GM23248 (cell line): ENCODE measurements at places on chromosomes 4 and X. TPM values are rescaled to one million over a fixed set of nuclear protein-coding genes. Genes with fewer than 3 reads are reported as not detected.
A peak's percentile ranks its signal among the peaks of the same experiment; 100 is the strongest.

DNA sequence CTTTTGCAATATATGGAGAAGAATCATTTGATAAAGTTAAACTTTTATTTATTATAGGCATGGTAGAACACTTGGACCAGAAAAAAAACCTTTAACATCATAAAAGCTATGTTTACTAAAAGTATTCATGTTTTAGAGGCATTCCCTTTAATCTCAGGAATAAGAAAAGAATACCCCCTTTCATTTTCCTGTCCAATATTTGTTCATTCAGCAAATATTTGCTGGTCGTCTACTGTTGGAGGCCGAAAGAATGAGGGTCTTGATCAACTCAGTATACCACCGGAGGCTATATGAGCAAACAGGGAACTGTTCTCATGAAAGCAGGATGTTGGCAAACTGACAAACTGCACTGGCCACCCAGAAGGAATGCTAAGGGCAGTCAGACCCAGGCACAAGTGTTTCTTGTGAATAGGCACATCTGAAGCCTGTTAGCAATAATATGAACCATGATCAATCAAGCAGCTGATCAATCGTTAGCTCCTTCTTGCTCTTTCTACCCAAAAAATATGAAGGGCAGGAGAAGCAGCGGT is 480.8 kb upstream of the FAT1 start:
- no peaks in the 10 kb centered on the region; the same call in 1 of the 2 replicates for H3K4me1 ChIP-seq
- DNase-seq = no peak
- H3K36me3 ChIP-seq = no peaks in the 10 kb centered on the region
- no peak overlapping the region for H3K27ac ChIP-seq

- no peak for DNase-seq
- no peaks in the 10 kb centered on the region for H3K36me3 ChIP-seq
- H3K27ac ChIP-seq = no peak overlapping the region
- no peak overlapping the region for H3K4me3 ChIP-seq
- no peaks in the 10 kb centered on the region for H3K27me3 ChIP-seq
- no peaks in the 10 kb centered on the region for H3K4me1 ChIP-seq
Measured at GRCh38 chr4:52873861-52874343, 11.8 kb downstream of the RASL11B start.

GRCh38 chr4:111992351-111993168 is 152.7 kb upstream of the FAM241A start:
- DNase-seq = no peak
- H3K27me3 ChIP-seq = no peaks in the 10 kb centered on the region
- no peak overlapping the region for H3K27ac ChIP-seq
- peaks cover 5% of the 10 kb centered on the region; the same call in 1 of the 2 replicates for H3K4me1 ChIP-seq
- H3K36me3 ChIP-seq = no peaks in the 10 kb centered on the region
- H3K4me3 ChIP-seq = no peak overlapping the region

- H3K27ac ChIP-seq = no peak overlapping the region
- H3K4me3 ChIP-seq = no peak overlapping the region
- no peak for DNase-seq
- H3K4me1 ChIP-seq = no peaks in the 10 kb centered on the region
Measured at GRCh38 chr4:1378559-1379231, 27.5 kb downstream of the NKX1-1 start.

DNA sequence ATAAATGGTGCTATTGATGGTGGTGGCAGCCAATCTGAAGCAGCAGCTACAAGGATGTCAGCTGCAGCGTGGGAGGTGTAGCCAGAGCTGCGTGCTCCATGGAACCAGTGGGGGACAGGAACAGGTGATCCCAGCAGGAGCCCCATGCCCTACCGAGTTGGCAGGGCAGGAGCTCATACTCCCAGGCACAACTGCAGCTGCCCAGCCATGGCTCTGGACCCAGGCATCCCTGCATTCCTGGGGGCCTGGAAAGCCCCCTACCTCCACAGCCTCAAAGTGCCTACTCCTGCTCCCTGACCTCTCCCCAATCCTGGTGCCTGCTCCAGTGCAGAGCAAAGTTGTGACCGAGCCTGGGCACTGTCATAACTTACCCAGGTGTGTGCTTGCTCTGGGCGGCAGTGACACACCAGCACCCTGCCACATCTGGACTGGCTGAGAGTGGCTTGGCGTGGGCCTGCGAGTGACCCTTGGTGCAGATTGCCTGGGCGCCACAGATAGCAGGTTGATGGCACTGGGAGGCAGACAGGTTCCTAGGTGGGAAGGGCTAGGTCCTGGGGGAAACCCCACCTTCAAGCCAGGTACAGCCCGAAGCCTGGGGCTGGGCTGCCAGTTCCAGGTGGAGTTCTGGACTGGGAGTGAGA is 101.1 kb downstream of the DCAF12L2 start:
- no peaks in the 10 kb centered on the region for H3K4me1 ChIP-seq
- DNase-seq = no peak
- no peaks in the 10 kb centered on the region for H3K36me3 ChIP-seq
- H3K27ac ChIP-seq = no peak overlapping the region
- H3K27me3 ChIP-seq = no peaks in the 10 kb centered on the region
- H3K4me3 ChIP-seq = no peak overlapping the region

- no peaks in the 10 kb centered on the region for H3K27me3 ChIP-seq
- peak overlapping the region; percentile 71 for H3K4me3 ChIP-seq
- H3K36me3 ChIP-seq = no peaks in the 10 kb centered on the region
- H3K27ac ChIP-seq = peak overlapping the region; percentile 35; the same call in 1 of the 2 replicates
- 0 out of 2 replicates have a peak, but pooled peaks cover 6% of the 10 kb centered on the region for H3K4me1 ChIP-seq
Measured at GRCh38 chrX:18886344-18887161, 97.4 kb downstream of the PHKA2 start.

DNA sequence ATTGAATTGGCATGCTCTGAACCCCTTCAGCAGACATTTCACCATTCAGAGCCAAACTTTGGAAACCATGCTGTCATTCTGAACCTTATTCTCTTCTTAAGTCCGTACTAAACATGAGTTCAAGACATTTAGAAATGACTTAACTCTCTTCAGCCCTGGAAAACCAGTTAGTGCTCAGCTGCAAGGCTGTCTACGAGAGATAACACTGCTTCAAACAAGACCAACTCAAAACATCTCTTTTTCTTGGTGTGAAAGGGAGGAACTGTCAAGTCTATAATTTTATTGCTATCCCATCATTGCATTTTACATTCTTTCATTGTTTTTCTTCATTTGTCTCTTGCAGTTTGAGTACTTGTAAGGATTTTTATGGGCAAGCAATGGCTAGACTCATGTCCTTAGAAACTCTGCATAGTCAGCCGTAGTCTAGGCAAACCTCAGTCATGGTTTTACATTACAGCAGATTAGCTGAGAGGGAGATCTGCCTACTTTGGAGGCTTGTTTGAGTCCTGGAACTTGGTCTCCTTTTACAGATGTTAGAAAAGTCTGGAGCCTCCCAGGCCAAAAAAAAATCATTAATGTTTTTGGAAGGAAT is 120.6 kb upstream of the JADE1 start:
- H3K36me3 ChIP-seq = no peaks in the 10 kb centered on the region
- H3K4me1 ChIP-seq = no peaks in the 10 kb centered on the region
- no peak overlapping the region for H3K27ac ChIP-seq
- H3K27me3 ChIP-seq = no peaks in the 10 kb centered on the region
- no peak overlapping the region for H3K4me3 ChIP-seq
- no peak for DNase-seq

- DNase-seq = no peak
- no peaks in the 10 kb centered on the region for H3K27me3 ChIP-seq
- no peaks in the 10 kb centered on the region for H3K36me3 ChIP-seq
- H3K4me1 ChIP-seq = peaks cover 11% of the 10 kb centered on the region
- no peak overlapping the region for H3K27ac ChIP-seq
- H3K4me3 ChIP-seq = no peak overlapping the region
Measured at GRCh38 chrX:109704563-109704962, 28.5 kb downstream of the ACSL4 start.

DNA sequence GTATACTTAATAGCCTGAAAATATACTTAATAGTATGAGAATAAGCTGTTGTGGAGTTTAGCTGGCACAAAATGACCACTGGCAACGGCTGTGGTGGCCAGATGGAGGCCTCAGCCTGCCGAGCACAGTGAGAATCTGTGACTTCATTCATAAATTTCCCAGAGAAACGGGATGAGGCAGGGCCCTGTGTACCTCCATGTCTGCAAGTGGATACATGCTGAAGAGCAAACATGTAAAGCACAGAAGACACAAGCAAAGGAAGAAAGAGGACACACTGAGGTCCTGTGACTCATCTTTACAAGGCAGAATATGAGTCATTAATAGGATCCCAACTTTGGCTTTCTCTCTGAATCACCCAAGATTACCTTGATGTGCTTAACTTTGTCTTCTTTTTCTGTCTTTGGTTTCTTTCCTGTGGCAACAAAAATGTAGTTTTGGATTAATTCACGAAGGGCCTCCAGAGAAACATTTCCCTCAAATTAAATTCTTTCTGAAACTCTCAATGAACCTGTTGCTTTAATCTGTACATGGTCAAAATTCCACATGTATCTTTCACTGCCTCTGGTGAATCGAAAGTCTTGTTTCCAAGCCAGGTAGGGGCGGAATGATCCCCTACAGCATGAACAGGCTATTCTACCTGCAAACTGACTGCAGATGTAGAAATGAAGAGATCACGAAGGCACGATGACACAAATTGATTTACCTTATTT is 56.4 kb downstream of the IRF2 start:
- H3K36me3 ChIP-seq = 0 out of 2 replicates have a peak, but pooled peaks cover 13% of the 10 kb centered on the region
- peak; percentile 95 for DNase-seq
- H3K27ac ChIP-seq = peak overlapping the region; percentile 61
- H3K4me1 ChIP-seq = peaks cover 21% of the 10 kb centered on the region

GRCh38 chr4:142264961-142265360 is 581.1 kb downstream of the INPP4B start:
- DNase-seq = peak; percentile 75
- H3K27ac ChIP-seq = peak overlapping the region; percentile 90
- H3K4me3 ChIP-seq = no peak overlapping the region
- H3K36me3 ChIP-seq = no peaks in the 10 kb centered on the region

DNA sequence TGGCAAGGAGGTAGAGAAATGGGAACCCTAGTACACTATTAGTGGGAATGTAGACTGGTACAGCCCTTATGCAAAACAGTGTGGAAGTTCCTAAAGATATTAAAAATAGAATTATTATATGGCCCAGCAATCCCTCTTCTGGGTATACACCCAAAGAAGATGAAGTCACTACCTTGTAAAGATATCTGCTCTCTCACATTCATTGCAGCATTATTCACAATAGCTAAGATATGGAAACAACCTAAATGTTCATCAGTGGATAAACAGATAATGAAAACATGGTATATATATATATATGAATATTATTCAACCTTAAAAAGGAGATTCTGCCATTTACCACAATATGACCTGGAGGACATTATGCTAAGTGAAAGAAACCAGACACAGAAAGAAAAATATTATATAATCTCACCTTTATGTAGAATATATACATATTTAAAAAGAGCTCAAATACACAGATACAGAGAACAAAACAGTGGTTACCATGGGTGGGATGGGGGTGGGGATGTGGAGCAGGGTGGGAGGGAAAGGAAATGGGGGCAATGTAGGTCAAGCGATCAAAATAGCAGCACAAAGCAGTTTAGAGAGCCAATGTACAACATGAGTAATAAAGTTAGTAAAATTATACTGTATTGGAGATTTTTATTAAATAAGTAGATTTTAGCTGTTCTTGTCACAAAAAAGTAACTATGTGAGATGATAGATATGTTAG is 138.6 kb downstream of the SPRY1 start:
- no peak for DNase-seq
- no peaks in the 10 kb centered on the region for H3K4me1 ChIP-seq
- no peak overlapping the region for H3K4me3 ChIP-seq
- H3K27ac ChIP-seq = no peak overlapping the region
- H3K27me3 ChIP-seq = no peaks in the 10 kb centered on the region

DNA sequence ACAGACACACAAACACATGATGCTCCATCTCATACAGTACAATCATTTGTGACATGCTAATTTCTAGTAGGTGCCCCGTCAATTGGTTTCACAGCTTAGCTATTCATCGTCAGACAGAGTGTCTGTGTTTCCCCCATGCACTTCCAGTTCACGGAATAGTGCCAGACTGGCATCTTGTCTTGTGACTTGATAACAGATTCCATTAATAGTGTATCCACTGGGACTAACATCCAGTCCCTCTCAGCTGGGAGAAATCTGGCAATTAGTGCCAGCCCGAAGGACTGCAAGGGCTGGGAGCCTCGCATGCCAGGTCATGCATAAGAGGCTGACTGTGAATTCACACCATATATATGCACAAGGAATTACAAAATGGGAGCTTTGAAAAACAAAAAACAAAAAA is 20.2 kb upstream of the GATB start:
- H3K36me3 ChIP-seq = no peaks in the 10 kb centered on the region
- DNase-seq = no peak
- H3K4me3 ChIP-seq = no peak overlapping the region
- H3K27ac ChIP-seq = no peak overlapping the region

DNA sequence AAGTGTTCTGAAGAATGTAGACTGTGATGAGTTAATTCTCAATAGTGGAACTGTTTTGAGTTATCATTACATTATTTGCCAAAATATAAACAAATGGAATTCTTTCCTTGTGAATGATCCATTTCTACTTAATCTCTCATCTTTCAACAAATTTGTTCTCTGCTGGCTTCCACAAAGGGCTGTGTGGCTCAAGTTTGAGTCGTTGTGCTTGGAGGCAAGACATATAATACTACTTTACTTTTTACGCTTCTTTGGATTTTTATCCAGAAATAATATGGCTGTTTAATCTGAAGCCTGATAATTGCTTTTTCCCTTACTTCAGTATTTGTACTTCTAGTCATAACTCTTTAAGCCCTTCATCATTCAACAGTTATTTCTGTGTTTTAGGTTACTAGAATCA is 169.5 kb downstream of the ARHGAP10 start:
- no peak overlapping the region for H3K27ac ChIP-seq
- no peaks in the 10 kb centered on the region for H3K36me3 ChIP-seq
- no peak for DNase-seq
- H3K4me3 ChIP-seq = no peak overlapping the region
- peaks cover 23% of the 10 kb centered on the region for H3K4me1 ChIP-seq

GRCh38 chrX:106042296-106042695 is 3.8 kb upstream of the SERPINA7 start:
- H3K4me3 ChIP-seq = no peak overlapping the region
- no peak for DNase-seq
- no peaks in the 10 kb centered on the region for H3K27me3 ChIP-seq
- no peak overlapping the region for H3K27ac ChIP-seq

- H3K36me3 ChIP-seq = no peaks in the 10 kb centered on the region
- peaks cover 27% of the 10 kb centered on the region for H3K27me3 ChIP-seq
- H3K4me1 ChIP-seq = no peaks in the 10 kb centered on the region
- DNase-seq = no peak
- no peak overlapping the region for H3K4me3 ChIP-seq
- H3K27ac ChIP-seq = no peak overlapping the region
Measured at GRCh38 chr4:57282933-57283310, 172.7 kb upstream of the IGFBP7 start.

- peaks cover 13% of the 10 kb centered on the region for H3K4me1 ChIP-seq
- H3K27me3 ChIP-seq = no peaks in the 10 kb centered on the region
- H3K36me3 ChIP-seq = no peaks in the 10 kb centered on the region
- peak overlapping the region; percentile 48; the same call in 1 of the 2 replicates for H3K4me3 ChIP-seq
- peak overlapping the region; percentile 75 for H3K27ac ChIP-seq
Measured at GRCh38 chr4:38752941-38753806, 29.6 kb downstream of the TLR10 start.

Gene PDZD11
- 57.0 and 59.3 TPM in 2 replicates for total RNA-seq

Gene CPZ
- 13.4 and 14.0 TPM in 2 replicates for total RNA-seq

Gene ADH7
- total RNA-seq = not detected in 2 replicates

Gene ATP1B4
- not detected in 2 replicates for total RNA-seq

Gene WNK3
- total RNA-seq = 0.43 and 0.63 TPM in 2 replicates

Gene IL21
- not detected in 2 replicates for total RNA-seq

Gene TLR10
- total RNA-seq = not detected in 2 replicates
